ENCODE measurements at places on chromosomes 16 and 17.

- no peak for DNase-seq
Observed at GRCh38 chr17:69672924-69673323, 258.4 kb downstream of the MAP2K6 start.

- no peak for DNase-seq
Observed at GRCh38 chr16:536746-537145, 9.2 kb downstream of the CAPN15 start.

- no peak for DNase-seq
Observed at GRCh38 chr17:1989135-1989534, 36.0 kb downstream of the RTN4RL1 start.

GRCh38 chr16:31693733-31694132 is 166.0 kb downstream of the AHSP start:
- DNase-seq, result no peak

GRCh38 chr16:53056392-53056881 is 1.6 kb downstream of the CHD9 start:
- no peak for DNase-seq

- DNase-seq, result no peak
Observed at GRCh38 chr16:72615856-72616255, 432.1 kb downstream of the ZFHX3 start.

DNA sequence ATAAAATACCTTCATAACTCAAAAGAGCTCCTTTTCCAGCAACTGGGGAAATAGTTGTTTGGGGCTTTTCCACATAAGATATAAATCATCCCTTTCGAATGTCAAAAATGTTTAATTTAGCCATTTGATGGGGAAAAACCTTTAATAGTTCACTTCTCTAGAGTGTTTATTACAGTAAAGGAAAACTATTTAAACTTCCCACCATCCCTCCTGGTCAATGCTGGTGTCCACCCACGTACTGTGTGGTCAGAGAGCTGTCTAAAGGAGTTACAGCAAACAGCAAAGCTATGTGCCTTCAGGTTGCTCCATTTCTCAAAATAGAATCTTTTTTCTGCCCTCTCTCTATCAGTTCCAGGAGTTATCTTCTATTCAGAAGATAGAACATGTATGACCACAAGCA is 33.5 kb downstream of the KANSL1 start:
- DNase-seq, result no peak

DNA sequence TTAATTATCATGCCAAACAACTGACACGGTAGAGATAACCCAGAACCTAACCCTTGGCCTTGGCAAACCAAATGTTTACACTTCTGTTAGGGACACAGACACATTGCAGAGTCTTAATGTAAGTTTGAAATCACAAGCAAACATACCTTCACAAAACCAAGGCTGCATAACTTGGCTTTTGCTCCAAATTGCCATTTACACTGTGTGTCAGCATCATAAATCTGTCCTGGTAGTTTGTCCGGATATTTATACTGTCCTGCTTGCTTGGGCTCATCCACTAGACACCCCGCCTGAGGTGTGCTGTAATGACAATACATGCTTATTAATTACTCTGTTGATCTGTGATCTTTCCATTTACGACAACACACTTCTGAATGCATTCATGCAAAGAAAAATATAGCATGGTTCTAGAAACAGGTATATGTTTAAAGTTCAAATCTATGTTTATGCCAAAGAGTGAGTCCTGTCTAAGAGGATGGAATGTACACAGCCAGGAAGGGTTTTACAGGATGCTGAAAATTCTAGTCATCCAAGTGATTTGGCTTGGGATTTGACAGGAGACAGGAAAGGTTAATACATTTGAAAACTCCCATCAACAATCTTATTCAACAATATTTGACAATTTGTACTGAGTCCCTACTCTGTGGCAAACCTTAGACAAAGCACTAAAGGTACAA is 81.1 kb downstream of the ADAMTS18 start:
- no peak for DNase-seq

- no peak for DNase-seq
Observed at GRCh38 chr17:51672065-51672464, 411.7 kb downstream of the UTP18 start.

DNA sequence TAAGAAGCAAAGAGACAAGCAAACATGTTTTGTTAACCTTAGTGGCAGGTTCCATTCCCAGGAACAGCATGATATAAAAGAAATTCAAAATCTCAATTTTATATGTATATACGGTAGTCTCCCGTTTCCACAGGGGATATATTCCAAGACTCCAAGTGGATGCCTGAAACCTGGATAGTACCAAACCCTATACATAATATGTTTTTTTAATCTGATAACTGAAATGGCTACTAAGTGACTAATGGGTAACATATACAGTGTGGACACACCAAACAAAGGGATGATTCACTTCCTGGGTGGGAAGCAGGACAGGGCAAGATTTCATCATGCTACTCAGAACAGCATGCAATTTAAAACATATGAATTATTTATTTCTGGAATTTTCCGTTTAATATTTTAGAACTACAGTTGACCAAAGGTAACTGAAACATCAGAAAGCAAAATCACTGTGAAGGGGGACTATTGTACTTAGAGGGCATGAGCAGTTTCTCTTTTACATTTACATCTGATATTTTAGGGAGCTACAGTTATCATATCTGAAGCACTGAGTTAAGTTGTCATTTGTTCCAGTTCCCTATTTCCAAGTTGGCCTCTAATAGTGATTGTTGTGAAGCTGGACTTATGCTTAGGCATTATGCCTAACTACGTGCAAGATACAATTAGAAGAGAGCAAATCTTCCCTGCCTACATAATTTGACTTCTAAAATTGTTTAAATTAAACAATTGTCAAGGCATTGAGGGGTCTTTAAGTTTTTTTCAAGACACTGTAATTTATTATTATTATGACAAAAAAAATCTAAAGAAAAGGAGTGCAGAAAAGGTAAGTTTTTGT is 34.1 kb upstream of the ABCA6 start:
- DNase-seq, result no peak

DNA sequence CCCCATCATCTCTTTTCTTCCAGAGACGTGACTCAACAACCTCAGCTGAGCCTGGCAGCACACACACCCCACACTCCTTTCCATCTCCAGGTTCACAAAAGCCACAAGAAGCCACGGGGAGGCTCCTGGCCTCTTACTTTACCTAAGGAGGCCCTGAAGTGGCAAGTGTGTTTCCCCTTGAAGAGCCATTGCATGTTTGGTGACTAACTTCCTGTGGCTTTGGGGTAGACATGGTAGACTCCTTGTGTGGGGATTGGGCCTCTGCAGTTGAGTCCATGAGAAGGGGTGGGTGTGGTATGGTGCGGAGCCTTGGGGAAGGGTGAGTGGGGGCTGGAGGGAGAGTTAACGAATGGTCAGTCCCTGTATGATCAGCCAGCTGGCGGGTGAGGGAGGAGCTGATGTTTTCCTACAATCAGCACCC is 24.2 kb downstream of the SAP30BP start:
- DNase-seq, result no peak

DNA sequence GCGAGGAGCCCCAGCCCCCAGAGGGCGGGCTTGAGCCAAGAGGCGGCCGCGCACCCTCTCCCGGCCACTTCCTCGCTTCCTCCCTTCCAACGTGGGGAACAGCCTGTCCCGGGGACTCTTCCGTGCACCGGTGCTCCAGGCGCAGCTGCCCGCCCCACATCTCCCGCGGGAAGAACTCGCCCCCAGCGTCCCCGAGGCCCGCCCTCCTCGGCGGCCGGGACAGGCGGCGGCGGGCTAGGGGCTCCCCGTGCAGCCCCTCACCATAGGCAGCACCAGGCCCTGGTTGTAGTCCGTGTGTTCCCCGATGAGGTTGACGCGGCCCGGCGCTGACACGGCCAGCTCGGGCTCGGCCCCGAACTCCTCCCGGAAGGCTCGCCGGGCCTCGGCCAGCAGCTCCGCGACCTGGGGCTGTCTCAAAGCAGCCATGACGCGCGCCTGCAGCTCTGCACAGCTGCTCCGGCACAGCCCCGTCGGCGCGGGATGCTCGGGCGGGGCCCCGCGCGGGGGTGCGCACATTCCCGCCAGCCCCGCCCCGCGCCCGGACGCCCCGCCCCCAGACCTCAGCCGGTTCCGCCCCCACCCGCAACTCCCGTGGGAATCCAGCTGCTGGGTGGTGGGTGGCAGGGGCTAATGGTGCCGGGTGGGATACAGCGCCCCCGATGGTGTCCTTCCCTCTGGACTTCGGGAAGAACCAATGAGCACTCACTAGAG is at the start of gene GALK1:
Gene GALK1 (minus strand): TSS at position 482 of the 711 bp plus-strand sequence. CDS start 56 bp downstream, at position 426.
- peak; percentile 47 for DNase-seq

GRCh38 chr16:11502239-11502638 is 84.5 kb downstream of the LITAF start:
- DNase-seq, result no peak

GRCh38 chr17:83118071-83118841 is 38.8 kb downstream of the METRNL start:
- DNase-seq, result no peak

DNA sequence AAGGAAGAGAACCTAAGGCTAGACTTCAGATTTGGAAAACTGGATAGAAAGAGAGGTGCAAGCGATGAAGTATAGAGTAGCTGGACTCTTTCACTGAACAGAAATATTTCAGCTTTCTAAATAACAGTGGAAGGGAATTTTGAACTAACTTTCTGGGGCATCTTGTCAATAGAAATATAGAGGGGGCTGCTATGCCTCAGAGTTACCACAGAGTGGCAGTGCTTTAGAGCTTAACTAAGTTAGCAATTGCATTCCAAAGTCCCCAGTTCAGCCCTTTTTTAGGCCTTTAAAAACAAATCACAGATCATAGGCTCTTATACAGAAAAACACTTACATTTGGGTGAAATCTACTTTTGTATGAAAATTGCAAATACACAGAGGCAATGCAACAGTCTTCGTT is 154.2 kb upstream of the CDH8 start:
- DNase-seq, result peak; percentile 50

GRCh38 chr17:32266389-32267301 is 1.0 kb downstream of the RHBDL3 start:
- peak; percentile 57 for DNase-seq

- no peak for DNase-seq
Observed at GRCh38 chr16:73067671-73068540, 20.0 kb upstream of the ZFHX3 start.

- no peak for DNase-seq
Observed at GRCh38 chr17:68792042-68792685, 163.0 kb downstream of the ABCA8 start.

DNA sequence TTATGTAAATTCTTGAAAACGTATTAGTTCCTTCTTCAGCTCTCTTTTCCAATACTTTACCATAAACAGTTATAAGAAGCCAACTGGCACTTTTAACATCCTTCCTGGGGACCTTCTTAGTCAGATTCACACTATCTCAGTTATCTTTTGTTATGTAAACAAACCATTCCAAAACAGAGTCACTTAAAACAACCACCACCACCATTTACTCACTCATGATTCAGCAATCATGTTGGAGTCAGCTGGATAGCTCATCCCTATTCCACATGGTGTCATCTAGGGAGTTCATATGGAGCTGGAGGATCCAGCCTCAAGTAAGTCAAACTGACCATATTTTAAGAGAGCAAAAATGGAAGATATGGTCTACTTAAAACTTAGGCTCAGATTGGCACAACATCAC is 240.3 kb upstream of the IRX3 start:
- DNase-seq, result no peak

GRCh38 chr16:26111900-26112299 is 420.1 kb downstream of the HS3ST4 start:
- no peak for DNase-seq

Measured in NCI-H526 (cell line).